ENCODE measurements at places on chromosomes 2 and 18.

DNA sequence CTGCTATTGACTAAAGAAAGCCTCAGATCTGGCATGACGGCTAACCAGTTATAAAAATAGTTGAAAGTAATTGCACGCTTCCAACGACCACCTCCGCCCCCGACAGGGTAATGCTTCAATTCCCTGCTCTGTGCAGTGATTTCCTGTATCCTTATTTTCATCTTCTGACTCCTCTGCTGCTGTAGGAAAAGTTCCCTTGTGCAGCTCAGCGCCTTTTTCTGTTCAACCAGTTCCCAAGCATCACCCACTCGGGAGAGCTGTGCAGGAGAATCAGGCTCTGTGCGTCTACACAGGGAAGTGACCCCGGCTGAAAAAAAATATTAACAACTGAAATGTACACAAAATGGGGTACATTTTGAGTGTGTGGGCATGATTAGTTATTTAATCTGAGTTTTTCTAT is 91.3 kb upstream of the COPS8 start:
- no peak for DNase-seq

DNA sequence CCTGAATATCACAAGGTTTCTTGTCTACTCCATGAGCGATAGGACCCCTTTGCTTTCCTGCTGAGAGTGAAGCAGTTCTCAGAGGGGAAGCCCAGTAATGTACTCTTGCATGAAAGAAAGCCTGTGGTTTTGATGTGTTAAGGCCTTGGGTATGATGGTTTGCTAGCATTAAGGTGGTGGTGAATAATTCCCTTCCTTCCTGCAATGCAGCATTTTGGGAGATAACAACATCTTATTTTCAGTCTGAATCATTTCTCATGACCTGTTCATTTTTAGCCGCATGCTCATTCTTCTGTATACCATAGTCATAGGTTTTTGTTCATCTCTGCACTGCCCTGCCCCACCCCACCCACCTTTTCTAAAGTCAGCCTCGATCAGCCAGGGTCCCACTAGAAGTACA is 66.2 kb downstream of the HNMT start:
- no peak for DNase-seq

DNA sequence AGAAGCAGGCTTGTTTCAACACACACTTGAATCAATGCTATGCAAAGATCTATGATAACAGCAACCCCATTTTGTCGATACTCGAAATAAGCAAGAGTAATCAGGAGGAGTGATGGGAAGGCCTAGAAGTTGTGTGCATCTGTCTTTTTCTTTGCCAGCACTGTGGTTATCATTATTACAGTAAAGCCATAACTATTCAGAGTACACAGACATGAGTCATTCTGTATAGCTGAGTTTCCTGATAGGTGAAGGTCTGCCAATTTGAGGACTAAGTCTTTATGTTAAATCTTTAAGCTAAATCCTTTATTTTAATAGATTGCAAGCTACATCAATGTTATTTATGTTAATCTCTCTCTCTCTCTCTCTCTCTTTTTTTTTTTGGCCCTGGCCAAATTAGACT is 1344.4 kb upstream of the CELF4 start:
- DNase-seq, result no peak

GRCh38 chr2:108945969-108946368 is 43.1 kb downstream of the EDAR start:
- DNase-seq, result no peak

DNA sequence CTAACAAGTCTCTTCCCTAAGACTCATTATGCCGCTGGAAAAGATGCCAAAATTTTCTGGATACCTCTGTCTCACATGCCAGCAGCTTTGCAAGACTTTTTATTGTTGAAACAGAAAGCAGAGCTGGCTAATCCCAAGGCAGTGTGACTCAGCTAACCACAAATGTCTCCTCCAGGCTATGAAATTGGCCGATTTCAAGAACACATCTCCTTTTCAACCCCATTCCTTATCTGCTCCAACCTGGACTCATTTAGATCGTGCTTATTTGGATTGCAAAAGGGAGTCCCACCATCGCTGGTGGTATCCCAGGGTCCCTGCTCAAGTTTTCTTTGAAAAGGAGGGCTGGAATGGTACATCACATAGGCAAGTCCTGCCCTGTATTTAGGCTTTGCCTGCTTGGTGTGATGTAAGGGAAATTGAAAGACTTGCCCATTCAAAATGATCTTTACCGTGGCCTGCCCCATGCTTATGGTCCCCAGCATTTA is 26.3 kb downstream of the DHRS9 start:
- DNase-seq, result no peak

DNA sequence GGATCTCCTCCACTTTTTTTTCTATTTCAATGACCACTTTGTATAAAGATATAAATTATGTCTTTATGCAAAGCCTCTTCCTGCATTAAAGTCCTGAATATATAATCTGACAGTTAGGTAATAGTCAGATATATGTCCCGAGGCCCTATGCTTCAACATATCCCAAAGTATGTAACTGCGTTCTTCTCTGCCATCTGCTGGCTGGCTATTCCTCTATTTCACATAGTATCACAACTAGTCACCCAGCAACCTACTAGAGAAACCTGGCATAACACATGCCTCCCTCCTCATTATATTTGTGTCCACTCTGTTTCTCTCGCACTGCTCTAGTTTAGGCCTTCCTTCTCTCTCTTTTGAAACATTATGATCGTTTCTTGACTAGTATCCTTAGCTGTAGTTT is 640.8 kb downstream of the DPP10 start:
- no peak for DNase-seq
